ENCODE measurements at places on chromosomes 4 and X.

DNA sequence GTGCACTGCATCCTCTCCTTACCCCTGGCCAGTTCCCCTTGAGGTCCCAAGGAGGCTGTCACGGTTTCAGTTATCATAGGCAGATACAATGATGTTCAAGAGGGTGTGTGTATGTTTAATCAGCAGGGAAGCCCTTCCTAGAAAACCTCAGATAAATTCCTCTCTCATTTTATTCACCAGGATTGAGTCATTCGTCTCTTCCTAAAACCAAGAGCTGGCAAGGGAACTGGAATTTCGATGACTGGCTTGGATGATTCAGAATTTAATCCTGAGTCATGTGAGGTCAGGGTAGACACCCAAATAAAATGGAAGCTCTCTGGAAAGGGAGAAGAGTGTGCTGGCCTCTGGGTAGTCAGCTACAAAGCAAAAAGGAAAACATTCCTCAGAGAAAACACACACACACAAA is 106.2 kb upstream of the RAPGEF2 start:
- DNase-seq: no peak

DNA sequence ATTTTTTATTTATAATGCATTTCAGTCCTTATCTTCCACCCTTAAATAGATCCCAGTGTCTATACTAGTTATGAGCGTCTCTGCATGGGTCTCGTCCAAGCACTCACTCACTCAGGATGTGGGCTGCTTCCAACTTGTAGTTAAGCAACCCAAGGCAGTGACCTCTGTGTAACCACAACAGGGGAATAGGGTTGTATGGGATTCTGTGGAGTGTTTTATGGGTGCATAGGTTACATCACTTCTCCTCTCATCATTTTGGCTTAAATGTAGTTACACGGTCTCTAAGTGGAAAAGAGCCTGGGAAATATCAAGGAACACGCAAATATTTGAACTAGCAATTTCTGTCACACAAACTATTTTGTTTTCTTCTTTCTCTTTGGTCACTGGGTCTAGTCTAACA is 931.0 kb downstream of the STIM2 start:
- DNase-seq: no peak

DNA sequence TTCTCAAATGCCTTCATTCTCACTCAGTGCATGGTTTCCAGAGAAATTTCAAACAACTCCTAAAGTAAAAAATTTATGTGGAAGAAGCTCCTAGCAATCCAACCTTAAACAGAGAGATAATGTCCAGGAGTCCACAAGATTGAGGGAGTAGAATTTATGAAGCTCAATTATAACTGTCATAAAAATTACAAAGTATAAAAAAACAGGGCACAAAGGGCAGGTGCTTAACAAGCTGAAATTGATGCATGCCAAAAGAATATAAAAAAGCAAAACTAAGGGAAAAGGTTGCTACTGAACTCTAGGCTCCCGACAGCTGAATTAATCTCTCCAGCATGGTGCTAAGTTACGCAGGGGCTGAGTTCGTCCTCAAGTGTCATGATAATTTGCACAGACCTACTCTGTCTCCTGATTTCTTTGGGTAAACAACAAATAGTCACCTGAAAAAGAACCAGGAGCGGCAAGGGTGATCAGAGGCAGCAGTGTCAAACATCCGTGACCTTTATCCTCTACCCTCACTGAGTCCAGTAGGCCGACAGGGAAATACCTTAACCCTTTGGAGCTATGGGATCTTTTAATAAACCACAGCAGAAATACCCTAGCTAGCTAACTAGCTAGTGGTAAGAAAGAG is 47.2 kb upstream of the RELL1 start:
- DNase-seq: no peak

DNA sequence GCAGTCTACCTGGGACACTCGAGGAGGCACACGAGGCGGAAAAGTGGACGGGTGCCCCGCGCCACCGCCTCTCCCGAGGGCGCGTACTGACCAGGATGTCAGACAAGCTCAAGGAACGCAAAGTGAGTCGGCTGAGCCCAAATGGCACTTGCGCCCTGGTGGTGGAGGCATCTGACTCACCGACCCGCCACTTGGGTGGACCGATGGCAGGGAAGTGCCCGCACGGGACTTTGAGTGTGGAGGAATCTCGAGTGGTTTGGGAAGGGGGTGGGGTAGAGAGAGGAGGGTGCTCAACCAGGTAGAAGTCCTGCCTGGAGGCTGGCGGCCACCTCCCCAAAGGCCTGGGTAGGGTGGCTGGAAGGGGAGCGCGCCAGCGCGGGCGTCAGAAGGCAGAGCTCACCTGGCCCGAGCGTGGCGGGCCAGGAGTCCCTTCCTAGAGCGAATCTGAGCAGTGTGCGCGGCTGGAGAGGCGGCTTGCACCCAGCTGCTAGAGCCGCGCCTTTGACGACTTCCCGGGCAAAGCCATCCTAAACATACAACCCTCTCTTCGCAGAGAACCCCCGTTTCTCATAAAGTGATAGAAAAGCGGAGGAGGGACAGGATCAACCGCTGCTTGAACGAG is 655 bp downstream of the HELT start:
- DNase-seq: no peak

DNA sequence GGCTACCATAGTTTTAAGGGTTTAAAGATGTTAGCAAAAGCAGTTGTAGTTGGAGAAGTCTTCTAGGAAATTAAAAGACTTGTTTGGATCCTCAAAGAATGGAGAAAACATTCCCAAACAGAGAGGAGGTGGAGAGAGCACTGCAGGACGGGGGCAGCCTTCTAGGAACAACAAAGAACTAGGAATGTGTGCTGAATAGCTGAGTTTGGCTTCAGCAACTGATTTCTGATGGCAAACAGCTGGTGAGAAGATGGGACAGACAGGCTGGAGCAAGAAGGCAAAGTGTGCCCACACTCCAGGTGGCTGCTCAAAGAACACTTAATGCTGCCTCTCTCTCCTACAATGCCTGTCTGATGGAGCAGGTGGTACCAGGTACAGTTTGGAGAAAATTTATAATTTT is 1331.1 kb downstream of the ADGRL3 start:
- DNase-seq: no peak

- no peak for DNase-seq
Measured at GRCh38 chr4:105979506-105979905, 84.2 kb downstream of the NPNT start.

- DNase-seq: no peak
Measured at GRCh38 chrX:129404670-129405008, 118.7 kb downstream of the SMARCA1 start.

DNA sequence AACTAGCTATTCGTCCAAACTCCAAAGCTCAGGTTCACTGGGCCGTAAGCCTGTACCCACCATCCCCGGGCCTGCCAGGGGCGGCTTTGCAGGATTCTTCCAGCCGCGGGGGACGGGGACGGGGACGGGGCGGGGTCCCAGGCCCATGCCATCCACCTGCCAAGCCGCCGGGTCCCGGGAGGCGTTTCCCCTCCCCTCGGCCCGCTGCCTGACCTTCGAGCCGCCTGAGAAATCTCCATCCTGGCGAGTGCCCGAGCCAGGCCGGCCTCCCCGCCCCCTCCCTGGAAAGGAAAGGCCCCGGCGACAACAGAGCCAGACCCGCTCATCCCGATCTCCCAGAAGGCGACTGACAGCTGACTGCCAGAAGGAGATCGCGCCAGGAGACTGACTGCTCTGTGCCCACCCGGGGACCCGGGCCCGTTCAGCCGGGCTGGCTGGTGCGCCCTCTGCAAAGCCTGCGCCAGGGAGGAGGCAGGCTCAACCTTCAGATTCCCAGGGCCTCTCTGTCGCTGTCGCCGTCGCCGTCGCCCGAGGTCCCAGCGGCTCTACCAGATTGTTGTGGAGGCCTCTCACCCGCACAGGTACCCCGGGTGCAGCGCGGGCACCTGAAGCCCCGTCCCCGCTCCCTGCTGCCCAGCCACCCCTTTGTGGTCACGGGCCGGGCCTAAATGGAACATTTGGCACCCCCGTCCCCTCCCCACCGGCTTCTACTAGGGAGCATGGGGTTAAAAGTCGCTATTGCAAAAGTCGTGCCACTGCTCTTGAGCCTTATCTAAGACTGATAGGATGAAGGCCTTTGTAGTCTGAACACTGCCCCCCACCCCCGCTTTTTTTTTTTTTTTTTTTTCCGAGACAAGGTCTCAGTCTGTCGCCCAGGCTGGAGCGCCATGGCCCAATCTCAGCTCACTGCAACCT is at the start of gene RGN:
TSS of gene RGN (plus strand) at position 315 of the 915 bp plus-strand sequence. CDS start 2,702 bp downstream, outside the sequence.
- no peak for DNase-seq

- DNase-seq: no peak
Measured at GRCh38 chr4:78671903-78672815, 104.0 kb upstream of the BMP2K start.

DNA sequence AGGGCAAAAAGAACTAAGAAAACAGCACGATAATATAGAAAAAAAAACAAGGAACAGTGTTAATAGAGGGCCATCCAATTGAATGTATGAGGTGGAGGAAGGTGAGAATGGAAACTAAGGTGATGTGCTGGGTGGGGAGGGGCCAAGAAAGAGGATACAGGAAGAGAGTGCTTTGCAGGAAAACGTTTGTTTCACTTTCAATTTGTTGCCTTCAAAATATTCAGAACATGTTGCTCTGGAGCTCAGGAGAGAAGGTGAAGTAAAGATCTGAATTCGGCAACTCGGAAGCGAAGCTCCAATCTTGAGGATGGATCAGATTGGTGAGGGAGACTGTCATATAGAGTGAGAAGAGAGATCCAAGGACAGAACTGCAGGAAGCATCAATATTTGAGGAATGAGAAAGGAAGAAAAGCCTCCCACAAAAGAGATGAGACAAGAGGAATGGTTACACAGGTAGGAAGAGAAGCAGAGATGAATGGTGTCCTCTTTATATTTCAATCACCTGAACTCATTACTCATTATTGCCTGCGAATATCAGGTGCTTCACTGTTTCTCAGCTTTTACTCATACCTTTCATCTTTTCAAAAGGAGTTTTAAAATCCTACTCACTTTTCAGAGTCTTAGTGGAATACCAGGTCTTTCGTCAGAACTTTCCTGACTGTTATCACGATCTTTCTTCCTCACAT is 14.7 kb upstream of the SEC24D start:
- no peak for DNase-seq

GRCh38 chr4:104491481-104492182 is 3.1 kb downstream of the CXXC4 start:
- DNase-seq: no peak

DNA sequence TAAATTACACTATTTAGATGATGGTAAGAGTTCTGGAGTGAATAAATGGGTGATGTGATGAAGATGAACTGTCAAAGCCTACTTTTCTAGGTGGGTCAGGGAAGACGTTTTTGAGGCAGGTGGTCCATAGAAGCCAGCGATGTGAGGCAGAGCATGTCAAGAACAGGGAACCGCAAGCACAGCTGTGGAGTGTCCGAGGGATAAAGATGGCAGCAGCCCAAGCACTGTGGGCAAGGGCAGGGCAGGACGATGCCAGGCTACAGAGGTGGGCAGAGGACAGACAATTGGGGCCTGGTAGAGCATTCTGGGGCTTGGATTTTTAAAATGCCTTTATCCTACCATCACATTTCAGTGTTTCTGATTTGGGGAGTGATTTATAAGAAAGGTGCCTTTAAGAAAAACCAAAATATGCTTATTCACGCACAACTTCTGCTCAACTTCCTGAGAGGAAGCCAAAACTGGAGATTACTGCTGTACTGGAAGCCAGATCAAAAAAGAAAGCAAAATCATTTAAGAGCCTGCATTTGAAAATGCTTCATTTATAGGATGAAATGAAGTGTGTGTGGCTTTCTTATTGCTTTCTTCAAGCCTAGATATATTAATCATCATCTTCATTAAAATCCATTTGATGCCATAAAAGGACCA is 119.0 kb upstream of the WDR17 start:
- DNase-seq: no peak

DNA sequence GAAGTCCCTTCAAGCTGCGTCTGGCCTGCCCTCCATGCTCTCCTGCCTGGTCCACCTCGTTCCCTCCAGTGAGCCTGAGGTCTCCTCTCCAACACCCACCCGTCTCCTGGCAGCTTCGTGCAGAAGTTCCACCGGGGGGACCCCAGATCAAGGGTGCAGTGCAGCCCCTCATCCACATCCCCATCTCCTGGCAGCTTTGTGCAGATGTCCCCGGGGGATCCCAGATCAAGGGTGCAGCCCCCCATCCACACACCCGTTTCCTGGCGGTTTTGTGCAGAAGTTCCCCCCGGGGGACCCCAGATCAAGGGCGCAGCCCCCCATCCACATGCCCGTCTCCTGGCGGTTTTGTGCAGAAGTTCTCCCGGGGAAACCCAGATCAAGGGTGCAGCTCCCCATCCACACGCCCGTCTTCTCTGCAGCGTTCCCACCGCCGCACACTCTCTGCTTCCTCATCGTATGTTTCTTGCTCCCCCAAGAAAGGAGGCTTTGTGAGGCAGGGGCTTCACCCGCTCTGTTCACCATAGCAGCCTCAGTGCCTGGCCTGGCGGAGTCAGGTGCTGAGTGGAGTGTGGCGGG is 35.7 kb downstream of the PIGG start:
- DNase-seq: no peak

DNA sequence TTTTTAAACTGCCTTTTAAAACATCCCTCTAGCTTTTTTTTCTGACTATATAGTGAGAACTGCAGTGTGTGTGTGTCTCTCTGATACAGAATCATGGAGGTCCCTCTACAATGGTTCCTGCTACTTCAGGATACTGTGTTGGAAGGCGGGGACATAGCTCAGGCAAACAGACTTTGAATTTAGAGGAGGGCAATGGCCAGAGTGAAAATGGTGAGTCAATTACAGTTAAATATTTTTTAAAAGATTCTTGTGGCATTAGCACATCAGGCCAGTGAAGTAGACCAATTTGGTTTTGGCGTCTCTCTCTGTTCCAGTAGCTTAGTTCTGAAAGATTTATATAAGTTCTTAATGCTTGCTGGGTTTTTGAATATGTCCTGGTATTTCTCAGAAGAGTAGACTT is 47.1 kb downstream of the ALG13 start:
- DNase-seq: no peak

- no peak for DNase-seq
Measured at GRCh38 chr4:47287735-47288134, 175.8 kb downstream of the COMMD8 start.

- DNase-seq: no peak
Measured at GRCh38 chr4:14582677-14583076, 419.6 kb upstream of the CPEB2 start.

- no peak for DNase-seq
Measured at GRCh38 chrX:38627683-38628082, 66.3 kb downstream of the TSPAN7 start.

DNA sequence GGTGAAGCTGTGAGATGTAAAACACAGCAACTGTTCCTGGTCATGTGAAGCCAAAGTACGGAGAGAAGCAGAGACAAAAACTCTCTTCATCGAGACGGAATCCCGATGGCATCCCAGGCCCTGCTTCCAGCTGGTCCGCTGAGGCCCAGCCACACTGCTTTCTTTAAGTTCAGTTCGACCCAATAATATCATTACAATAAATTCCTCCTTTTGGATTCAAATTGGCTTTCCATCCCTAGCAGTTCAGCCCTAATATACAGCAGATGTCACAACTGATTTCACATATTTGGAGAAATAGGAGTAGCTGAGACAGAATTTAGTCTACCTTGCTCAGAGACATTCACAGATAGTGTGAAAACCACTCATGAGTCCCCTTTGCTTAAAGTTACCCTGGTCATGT is 98.3 kb upstream of the SPRY1 start:
- no peak for DNase-seq

DNA sequence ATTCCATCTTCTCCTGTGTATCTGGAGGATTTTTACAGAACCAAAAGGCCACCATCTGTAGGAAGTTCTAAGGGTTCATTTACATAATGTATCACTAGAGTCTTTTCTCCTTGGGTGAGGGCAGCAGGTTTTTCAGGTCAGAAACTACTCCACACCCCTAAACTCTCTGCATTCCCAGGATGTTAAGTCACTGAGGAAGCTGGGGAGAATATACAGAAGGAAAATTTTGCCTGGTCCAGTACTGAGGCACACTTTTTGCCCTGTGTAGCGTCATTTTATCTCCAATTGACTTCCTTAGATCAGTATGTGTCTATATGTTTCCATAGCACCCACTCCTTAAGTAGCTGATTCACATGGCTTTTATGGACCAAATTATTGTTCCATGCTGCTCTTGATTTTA is 17.0 kb downstream of the XKRX start:
- no peak for DNase-seq

Data from activated effector memory CD4-positive, alpha-beta T cell treated with Interleukin-2 at 50 U/mL for 16 hours (primary cell).